ENCODE measurements at places on chromosomes 11 and 22.

- DNase-seq: no peak
Measured at GRCh38 chr11:61153593-61154095, 7.6 kb downstream of the VPS37C start.

DNA sequence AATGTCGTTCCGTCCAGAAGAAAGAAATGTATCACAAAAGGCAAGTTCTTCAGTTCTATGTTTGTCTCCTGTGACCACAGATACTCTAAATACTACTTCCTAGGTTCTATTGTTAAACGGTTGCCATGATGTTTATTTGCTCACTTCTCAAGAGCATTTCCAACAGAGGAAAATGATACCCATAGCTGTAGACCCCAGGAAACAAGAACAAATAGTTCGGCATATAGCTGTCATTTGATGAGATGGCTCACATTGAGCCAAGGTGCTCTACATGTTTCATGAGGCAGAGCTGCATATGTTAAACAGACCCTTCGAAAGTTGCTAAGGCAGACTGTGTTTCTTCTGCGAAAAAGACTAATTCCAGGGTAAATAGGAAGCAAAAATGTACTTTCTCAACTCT, 15.4 kb upstream of the ANGPTL5 start:
- DNase-seq: no peak

DNA sequence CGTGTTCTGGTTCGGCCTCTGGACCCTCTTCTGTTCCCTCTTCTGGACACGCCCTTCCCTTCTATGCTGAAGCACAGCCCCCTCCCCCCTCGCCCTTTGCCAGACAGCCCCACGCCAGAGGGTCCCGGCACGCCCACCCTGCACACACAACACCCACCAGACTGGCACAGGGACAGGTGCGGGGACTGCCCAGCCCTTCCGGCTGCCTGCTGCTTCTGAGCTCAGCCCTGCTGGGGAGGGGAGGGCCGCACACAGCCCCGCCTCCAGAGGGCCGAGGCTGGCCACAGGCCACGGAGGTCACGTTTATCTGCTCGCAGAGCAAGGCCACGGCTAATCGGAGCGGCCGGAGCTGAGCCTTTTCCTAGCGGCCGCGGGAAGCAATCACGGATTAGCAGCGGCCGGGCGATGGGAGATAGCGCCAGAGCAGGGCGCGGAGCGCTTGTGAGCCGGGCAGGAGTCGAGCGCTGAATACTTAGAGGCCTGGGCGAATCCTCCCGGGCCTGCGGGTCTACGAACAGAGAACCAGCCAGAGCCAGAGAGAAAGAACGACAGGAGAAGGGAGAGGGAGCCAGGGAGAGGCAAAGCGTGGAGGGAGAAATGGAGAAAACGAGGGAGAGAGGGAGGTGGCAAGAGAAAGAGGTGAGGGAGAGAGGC, 21.5 kb downstream of the OTUB1 start:
- DNase-seq: peak; percentile 46

- DNase-seq: peak; percentile 79
Measured at GRCh38 chr11:22976146-22976545, 115.9 kb upstream of the CCDC179 start.

DNA sequence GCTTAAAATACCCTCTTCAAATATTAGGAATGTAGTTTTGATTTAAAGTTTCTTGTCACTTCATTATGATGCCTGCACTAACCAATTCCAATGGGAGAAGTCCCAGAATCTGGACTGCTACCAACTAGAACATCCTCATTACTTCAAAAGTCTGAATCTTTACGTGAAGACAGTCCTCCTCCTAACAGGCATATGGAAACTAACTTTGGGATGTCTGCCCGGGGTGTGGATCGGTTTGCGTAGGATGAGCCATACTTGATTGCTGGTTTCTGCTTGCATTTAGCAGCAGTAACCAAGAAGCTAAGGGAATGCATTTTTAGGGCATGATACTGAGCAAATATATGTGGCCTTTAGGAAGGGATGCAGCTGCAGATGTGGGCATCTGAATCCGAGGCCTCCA, 177.1 kb downstream of the LRRC4C start:
- DNase-seq: no peak

- no peak for DNase-seq
Measured at GRCh38 chr22:19069451-19069850, 52.8 kb downstream of the DGCR2 start.

- DNase-seq: peak; percentile 94
Measured at GRCh38 chr11:58059007-58059350, 28.2 kb downstream of the OR6Q1 start.

- DNase-seq: no peak
Measured at GRCh38 chr11:17098038-17098437, 20.6 kb upstream of the RPS13 start.

DNA sequence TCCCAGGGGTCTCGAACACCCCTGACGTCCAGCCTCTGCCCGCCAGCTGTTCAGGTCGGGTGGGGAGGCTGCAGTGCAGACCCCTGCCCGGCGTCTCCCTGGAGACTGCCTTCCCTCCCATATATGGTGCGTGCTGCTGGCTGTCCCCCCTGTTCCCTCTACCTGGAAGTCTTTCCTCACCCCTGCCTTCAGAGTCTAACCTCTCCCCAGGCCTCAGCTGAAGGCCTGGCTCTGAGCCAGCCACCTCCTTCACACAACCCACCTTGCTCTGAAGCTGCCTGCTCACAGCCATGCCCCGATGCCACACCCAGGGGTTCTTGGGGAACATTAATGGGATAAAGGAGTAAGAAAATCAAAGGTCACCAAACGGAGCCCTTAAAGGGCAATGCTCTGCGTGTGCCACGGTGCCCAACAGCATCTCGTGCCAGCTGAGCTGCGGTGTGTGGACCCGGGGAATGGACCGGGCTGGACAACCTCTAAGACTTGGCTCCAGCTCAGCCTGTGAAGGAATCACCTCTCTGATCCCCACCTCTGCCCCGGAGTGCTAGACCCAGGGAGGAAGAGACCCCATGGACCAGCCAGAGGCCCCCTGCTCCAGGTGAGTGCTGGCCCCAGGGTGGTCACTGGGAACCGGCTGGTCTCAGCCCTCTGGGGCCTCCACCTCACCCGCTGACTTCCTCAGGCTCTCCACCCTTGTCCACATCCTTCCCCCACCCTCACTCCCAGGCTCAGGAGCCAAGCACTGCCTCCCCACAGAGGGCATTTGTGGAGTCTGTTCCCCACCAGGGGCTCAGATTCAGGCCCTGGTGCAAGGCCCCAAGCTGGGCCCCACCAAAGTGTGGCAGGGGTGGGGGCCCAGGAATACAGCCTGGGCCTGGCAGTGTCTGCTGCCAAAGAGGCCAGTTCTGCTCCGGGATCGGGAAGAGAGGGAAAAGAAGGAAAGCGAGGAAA, at the start of gene NLRP6:
Gene NLRP6 (plus strand): TSS at position 407 of the 951 bp plus-strand sequence. CDS start 163 bp downstream, at position 570.
- DNase-seq: no peak

DNA sequence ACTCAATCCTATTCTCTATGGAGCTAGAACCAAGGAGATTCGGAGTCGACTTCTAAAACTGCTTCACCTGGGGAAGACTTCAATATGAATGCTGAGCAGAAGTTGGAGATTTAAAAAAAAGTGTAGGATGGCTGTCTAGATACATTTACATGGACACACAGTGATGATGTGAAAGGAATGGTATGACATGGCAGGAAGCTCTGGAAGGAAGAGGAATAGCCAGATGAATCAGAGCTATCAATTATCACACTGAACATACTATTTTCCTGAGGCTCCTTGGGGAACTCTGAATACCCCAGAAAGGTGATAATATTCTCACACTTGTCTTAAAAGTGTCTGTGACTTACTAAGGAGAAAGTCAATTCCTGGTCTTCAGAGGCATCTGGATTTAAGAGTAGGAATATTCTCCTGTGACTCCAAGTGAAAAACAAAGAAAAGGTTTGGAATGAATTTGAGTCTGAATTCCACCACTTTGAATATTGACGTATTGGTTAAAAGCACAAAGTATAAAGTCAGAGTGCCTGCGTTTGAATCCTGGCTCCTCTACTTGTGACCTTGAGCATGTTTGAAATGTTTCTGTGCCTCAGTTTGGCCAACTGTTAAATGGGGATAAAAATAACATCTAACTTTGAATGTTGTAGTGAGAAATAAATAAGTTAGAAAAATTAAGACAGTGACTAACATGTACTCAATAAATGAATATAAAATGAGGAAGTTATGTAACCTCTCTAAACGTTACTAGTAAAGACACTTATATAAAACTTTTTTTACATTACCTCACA, 1.3 kb downstream of the OR52D1 start:
- no peak for DNase-seq

DNA sequence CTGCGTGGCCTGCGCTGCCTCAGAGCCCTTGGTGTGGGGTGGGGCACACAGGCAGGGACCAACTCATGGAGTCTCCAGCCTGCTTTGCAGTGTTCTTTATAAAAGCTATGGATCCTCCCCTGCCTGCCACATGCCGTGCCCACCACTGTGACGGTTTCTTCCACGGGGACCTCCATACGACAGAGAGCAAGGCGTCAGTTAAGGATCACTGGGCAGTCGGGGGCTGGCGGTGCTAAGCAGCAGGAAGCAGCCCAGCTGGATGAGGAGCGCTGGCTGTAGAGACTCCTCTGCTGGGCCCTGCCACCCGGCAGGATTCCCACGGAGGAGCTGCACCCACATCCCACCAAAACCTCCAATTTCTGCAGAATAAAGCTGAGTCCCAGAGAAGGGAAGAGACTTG, 23.1 kb upstream of the EFCAB6 start:
- no peak for DNase-seq

DNA sequence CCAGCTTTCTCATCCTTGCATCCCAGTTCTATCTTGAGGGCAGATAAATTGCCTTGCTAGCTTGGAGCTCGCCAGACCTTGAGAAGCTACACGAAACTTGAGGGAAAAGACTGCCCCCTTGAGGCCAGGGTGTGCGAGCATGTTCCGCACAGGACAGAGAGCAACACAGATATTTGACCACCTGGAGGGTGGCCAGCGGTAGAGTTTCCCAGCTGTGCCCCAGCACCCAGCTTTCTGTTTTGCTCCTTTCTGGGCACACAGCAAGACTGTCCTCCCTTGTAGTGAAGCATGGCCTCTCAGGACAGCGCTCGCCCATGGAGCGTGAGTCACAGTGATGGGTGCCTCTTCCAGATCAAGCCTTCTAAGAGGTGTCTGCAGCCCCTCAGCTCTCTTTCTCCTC, 23.5 kb downstream of the SPATA19 start:
- DNase-seq: no peak

DNA sequence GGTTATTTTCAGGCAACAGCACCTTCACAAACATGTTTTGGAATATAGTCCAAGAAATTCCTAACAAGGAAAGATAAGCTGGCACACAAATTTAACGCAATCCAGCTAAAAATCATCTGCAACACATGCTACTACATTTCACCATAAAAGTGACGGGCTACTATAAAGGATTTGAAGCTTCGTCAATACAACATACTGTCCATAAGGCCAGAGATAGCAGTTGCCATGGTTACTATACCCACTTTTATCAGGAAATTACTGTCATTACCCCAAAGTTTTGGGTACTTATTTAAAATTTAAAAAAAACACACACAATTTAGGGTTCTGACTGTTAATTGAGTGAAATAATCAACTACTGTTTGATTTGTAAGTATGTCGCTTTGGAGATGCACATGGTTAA, 6.9 kb downstream of the PHF21A start:
- no peak for DNase-seq

DNA sequence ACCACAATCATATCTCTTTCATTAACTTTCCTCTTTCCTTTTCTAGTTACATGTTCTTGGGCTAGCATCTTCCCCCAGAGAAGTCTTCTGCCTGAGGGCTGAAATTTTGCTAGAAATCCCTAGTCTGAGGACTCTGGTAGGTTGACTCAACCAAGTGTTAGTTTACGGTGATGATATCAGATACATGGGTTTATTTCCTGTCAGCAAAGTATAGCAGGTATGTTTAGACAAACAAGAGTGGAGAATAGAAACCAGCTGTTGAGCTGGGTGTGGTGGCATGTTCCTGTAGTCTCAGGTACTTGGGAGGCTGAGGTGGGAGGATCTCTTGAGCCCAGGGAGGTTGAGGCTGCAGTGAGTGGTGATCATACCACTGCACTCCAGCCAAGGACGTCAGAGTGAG, 11.2 kb downstream of the FOLR1 start:
- no peak for DNase-seq

GRCh38 chr22:47175151-47176025, 412.9 kb downstream of the TBC1D22A start:
- no peak for DNase-seq

DNA sequence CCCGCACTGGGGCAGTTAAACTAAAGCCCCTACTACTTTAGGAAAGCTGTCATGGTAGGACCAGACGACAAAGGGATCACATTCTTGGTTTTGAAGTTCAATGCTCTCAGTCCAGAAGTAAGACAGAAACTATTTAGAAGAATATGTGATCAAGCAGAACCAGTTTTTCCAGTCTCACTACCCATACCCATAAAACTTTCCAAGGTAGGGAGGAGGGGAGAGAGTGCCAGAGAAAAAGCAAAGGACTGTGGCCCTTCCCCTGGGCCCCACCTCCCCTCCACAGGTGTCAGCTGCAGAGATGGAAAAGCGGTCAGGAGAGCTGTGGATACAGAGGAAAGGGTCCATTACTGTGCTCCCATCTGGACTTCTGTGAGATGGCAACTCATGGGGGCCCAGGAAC, 587.1 kb downstream of the SOX6 start:
- DNase-seq: no peak

DNA sequence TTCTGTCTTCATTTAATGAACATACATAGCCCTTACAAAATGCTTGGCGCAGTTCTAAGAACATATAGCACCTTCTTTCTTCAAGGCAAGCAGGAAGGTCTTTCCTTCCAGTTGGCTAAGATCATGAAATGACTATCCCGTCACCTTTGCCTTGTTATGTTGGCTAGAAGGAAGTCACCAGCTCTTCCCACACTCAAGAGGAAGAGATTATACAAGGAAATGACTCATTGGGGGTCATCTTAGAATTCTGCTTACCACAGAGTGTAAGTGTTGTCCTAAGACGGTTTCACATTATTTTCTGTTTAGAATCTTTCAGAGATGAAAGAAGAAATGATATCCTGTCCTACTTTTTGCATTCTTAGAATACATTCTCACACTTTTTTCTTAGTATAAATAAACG, 808.0 kb upstream of the LUZP2 start:
- DNase-seq: peak; percentile 73

DNA sequence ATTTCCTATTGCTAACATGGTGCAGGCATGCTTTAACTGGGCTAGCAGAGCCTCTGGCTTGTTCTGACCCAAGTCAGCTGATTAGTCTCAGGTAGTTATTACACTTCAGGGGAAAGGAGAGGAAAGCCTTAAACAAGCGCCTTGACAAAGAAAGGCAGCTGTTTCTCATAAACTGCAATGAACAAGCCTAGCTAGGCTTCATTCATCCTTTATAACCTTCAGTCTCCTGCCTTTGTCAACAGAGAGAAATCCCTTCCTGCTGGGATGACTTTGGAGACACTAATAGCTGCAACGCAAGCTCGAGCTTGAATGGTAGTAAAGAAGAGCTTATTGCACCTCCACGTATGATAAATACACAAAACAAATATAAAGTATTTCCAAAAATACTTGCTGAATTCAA, 68.4 kb downstream of the CCDC34 start:
- no peak for DNase-seq

DNA sequence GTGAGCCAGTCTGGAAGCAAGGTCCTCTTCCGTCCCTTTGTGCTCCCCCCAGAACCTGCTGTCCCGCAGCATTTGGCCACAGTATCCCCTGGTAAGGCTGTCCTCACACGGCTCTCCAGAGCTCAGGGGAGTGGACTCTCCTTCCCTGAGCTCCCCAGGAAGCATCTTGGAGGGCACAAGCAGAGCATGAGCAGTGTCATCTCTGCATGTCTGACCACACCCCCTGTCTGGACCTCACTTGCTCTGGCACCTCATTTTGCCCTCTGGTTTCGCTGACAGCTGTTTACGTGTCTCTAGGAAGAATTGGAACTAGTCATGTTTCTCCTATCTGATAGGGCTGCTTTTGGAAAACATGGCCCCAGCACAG, 15.5 kb downstream of the DCPS start:
- no peak for DNase-seq
